Thoracic aorta (tissue), 2 donors: ENCODE measurements at places on chromosomes 16 and 17. TPM values are rescaled to one million over a fixed set of nuclear protein-coding genes. Genes with fewer than 3 reads are reported as not detected.

The OTOP2 gene
- not detected for total RNA-seq

The KREMEN2 gene
- total RNA-seq: not detected

- DNase-seq: no peak
These were observed 5.7 kb upstream of the LPO start for GRCh38 chr17:58232707-58233156.

DNA sequence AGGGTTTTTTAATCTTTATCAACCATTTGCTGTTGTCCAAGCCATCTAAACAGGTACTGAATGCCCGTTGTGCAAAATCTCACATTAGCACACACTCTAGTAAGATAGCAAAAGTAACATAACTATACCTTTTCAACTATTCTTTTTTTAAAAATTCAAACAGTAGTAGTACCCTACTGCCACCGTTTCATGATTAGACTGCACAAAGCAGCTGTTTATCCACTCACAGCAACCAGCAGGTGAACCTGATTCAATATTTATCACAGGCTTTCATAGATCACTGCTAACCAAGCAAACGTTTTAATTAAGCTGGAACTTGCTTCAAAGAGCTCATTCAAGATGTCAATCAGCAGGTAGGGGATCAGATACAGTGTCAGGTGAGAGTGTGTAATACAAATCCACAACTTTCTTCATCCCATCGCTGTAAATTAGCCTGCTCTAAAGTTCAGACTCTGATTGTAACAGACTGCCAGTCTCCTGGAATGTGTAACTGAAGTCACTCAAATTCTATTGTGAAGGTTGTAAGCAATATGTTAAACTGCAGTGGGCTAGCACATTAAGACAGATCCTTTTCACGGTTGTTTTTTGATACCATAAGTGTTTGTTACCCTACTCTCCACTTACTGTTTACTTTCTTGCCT, 47.3 kb downstream of the BRIP1 start:
- DNase-seq: no peak

GRCh38 chr17:63841350-63842172, 924 bp downstream of the SMARCD2 start:
- no peak for DNase-seq

DNA sequence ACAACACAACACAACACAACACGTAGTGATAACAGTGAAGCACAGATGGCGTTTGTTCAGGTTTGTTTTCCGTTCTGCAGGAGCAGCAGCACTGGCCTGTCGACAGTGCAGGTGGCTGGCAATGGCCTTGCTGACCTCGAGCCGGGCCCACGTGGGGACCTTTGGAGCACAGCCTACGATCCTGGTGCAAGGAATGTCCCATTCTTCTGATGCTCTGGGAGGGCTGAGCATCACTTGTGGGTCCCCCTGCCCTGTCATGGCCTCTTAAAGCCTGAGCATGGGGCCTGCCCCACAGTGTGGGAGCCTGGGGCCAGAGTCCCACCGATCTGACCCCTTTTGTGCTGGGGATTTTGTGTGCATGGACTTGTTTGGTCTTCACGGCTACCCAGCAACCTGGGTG, 6.8 kb downstream of the MAP2K3 start:
- no peak for DNase-seq

The TBC1D3C gene
- not detected for total RNA-seq

DNA sequence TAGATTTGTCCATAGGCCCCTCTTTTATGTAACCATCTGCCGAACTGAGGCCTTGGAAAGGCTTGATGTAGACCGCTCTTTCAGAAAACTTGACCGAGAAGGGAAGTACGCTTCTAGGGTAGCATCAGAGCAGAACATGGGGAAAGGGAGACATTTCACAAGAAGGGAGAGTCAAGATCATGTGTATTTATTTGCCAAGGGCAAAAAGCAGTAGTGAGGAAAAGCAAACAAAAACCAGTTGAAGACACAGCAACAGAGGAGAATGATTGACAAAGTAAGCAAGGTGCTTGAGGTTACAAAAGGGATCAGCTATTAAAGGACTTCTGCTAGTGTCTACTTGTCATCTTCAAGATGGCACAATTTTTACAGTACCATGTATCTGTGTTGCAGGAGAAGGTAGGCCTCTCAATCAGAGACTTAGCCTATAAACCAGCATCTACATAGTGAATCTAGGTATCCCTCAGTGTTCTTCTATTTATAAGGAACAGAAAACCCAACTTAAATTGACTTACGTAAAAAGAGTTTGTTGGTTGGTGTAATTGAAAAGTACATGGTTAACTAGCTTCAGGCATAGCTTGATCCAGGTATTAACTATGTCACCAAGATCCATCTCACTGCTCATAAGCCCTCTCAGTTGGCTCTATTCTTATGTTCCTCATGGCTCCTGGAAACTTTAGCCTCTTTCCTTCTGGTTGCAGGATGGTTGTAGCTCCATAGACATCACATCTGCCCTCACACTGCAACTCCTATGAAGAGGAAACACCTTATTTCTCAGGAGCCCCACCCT, 288.4 kb downstream of the IRX3 start:
- no peak for DNase-seq

GRCh38 chr16:53968896-53969295, 264.9 kb downstream of the FTO start:
- no peak for DNase-seq
